ENCODE measurements at places on chromosomes 4 and X. TPM values are rescaled to one million over a fixed set of nuclear protein-coding genes. Genes with fewer than 3 reads are reported as not detected.

DNA sequence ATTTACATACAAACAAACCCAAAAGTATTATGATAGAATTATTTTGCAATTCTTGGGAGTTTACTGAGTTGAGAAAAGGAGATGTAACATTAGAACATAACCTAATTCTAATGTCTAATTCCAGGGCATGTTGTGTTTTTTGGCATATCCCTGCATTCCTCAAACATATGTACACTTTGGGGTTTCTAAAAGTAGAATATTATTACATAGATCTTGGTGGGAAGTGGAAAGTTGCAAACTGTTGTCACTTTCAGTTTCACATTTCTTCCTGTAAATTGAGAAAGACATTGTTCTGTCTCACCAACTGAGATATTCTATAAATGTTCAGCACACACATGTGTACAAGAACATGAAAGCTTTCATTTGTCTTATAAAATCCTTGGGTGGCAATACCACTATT is 24.4 kb upstream of the GBA3 start:
- DNase-seq: no peak

GRCh38 chr4:158599150-158599549 is 72.5 kb downstream of the C4orf46 start:
- no peak for DNase-seq

DNA sequence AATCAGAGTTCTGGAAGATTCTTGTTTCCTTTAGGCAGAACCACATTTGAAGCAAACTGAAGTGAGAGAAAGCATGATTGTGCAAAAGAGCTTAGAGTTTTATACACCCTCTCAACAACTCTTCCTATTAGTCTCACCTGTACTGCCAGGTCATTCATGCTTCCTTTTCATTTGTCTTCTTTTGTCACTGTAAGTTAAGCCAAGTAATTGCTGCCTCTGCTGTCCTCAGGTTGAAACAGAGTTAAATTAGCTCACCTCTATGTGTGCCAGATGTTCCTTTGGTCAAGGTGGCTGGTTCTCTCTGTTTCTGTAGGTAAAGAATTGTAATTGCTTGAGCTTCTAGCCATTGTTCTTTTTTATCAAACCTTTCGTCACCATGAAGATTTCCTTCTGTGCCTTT is 41.1 kb upstream of the HPGD start:
- no peak for DNase-seq

The POF1B gene
- 2.5 TPM for polyA plus RNA-seq

GRCh38 chr4:1244081-1244977 is 4.6 kb downstream of the CTBP1 start:
- no peak for DNase-seq

- DNase-seq: no peak
Measured at GRCh38 chrX:93760163-93760562, 86.2 kb downstream of the FAM133A start.

- peak; percentile 5 for DNase-seq
Measured at GRCh38 chrX:100353326-100353725, 56.7 kb downstream of the PCDH19 start.

GRCh38 chr4:125762537-125762936 is 447.8 kb downstream of the FAT4 start:
- DNase-seq: no peak

DNA sequence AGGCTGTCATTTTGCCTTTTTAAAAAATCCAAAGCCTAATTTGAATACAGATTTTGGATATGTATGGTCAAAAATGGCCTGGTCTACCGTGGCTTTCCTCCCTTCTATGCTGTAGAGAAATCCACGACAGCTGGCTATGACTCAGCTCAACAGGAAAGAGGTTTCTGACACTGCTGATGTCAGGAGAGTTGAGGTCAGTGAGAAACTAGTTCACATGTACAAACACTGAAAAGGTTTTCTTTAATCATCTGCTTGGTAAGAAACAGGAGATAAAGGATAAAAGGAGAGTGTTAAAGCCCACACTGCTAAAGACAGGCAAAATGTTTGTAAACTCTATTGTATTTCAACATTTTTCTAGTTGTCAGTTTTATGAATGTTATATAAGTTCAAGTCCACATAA is 113.9 kb downstream of the NYX start:
- DNase-seq: peak; percentile 35

DNA sequence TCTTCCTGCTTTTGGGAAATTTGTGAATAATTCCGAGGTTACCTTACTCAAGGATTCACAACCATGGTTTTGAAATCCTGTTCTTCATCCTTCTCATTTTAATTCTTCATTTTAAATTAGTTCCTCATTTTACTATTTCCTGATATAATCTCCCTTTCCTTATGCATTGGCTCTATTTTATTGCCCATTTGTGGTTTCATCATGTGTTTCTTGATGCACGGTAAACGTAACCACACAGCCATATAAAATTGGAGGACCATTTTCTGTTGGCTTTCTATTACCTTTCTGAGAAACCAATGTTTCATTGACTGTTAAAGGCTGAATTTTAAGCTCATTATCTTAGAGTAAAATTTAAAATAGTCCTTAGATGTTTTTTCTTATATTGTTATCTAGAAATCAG is 100.3 kb upstream of the NDST4 start:
- no peak for DNase-seq

GRCh38 chrX:129007631-129008030 is 515.7 kb downstream of the SMARCA1 start:
- no peak for DNase-seq

GRCh38 chr4:97845758-97846157 is 297.5 kb downstream of the STPG2 start:
- no peak for DNase-seq

DNA sequence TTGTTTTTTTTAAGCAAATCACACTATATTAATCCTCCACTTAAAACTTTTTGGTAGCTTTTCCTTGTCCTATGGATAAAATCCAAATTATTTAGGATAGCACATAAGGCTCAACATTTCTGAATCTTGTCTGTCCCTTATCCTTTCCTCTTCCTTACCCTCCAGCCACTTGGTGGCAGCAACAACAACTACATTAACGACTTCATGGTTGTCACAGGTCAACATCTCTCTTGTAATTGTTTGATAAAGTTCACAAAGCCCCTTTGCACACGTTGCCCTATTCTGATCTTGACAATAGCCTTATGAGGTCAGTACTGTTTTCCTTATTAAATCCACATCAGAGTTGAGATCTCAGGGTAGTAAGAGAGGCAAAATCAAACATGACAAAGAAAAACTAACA is 269.0 kb upstream of the PABPC4L start:
- DNase-seq: peak; percentile 20

- no peak for DNase-seq
Measured at GRCh38 chrX:119604766-119605463, 1.3 kb downstream of the NKRF start.

The CFAP299 gene
- polyA plus RNA-seq: not detected

The TMEM165 gene
- polyA plus RNA-seq: 54.4 TPM
